ENCODE measurements at places on chromosomes 3 and 15.

DNA sequence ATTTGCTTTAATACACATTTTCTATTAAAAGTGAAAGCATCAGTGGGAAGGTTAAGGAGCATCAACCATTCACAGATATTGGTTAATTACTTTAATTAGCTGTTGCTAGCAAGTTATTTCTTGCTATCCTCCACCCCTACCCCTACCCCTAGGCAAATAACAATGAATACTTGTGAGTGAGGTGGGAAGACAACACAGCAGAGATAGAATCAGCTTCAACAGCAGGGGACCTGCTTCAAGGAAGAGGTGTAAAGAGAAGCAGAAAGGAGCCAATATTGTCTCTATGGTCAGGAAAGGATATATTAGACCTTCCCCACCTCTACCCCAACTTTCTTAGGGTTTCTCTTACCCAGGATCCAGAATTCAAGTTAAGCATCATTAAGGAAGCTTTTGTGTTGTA is 149.4 kb downstream of the SNRK start:
- DNase-seq, result no peak

DNA sequence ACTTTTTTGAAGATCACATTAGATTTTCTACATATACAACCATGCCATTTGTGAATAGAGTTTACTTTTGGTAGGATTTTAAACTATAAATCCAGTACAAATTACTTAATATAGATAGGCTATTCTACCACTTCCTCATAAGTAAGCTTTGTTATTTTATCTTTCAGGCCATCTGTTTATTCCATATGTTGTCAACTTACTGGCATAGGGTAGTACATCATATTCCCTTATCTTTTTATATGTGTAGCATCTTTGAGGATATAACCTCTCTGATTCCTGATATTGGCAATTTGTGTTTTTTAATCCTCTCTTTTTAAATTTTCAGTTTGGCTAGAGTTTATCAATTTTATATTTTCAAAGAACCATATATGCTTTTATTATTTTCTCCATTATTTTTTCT is 515.4 kb downstream of the DIPK2A start:
- DNase-seq, result no peak

DNA sequence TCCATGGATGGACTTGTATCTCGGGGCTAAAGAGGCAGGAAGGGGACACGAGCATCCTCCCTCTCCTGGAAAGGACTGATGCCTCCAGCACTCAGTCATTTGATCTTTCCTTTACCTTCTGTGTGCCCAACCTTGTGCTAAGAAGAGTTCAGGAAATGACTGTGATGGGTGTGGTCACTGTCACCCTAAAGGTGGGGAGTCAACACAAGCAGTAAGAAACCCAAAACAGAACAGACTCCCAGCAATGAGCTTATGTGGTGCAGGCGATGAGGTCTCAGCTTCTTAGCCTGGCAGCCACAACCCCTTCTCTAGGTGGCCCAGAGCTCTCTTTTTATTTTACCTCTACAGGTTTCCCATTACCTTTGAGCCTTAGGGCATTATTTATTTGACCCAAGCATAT is 3.8 kb downstream of the MPI start:
- DNase-seq, result no peak

GRCh38 chr15:70443486-70444273 is 319.7 kb downstream of the UACA start:
- no peak for DNase-seq

DNA sequence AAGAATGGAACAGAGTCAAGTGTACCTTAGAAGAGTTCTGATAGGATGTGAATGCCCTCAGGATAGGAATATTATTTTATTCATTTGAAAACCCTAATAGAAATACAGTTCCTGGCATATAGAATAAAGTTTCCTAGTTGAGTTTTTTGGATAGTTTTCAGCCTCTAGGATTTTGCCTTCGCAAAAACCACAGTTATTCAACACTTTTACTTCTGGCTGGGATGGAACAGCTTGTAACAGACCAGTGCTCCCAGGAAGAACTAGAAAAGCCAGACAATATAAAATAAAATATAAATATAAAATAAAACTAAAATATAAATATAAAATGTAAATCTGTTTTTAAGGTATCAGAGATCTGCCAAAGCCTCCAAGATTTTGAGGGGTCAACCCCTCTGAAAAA is 27.5 kb upstream of the RARB start:
- no peak for DNase-seq

DNA sequence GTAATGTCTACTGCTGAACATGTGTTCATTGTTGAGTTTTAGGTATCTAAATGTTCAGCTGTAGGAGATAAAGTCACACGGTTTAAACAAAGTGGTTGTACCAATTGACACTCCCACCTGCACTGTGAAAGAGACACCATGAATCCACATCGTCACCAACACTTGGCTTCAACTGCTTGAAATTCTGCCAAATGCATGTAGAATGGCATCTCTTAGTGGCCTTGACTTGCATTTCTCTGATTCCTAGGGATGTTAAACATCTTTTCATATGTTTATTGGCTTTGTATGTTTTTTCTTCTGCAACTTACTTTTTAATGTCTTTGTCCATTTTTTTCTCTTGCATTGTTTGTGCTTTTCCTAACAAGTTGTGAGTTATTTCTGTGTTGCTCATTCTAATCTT is 43.4 kb downstream of the RPLP1 start:
- DNase-seq, result no peak
